Renal pelvis (tissue), 12 donors: ENCODE measurements at places on chromosomes 11 and 22. TPM values are rescaled to one million over a fixed set of nuclear protein-coding genes. Genes with fewer than 3 reads are reported as not detected.

Gene UPK3A
- polyA plus RNA-seq = 2.0 TPM

Gene GAS2
- 11.1 TPM for polyA plus RNA-seq

Gene ABCC8
- 2.5 TPM for polyA plus RNA-seq

Gene BTBD18
- 0.48 TPM for polyA plus RNA-seq

Gene OR6X1
- not detected for polyA plus RNA-seq

Gene SLC22A6
- polyA plus RNA-seq = 38.1 TPM

Gene TBC1D22A
- polyA plus RNA-seq = 19.1 TPM

Gene APOL3
- 13.1 TPM for polyA plus RNA-seq

Gene RNF215
- 24.2 TPM for polyA plus RNA-seq

Gene LAYN
- 6.4 TPM for polyA plus RNA-seq

DNA sequence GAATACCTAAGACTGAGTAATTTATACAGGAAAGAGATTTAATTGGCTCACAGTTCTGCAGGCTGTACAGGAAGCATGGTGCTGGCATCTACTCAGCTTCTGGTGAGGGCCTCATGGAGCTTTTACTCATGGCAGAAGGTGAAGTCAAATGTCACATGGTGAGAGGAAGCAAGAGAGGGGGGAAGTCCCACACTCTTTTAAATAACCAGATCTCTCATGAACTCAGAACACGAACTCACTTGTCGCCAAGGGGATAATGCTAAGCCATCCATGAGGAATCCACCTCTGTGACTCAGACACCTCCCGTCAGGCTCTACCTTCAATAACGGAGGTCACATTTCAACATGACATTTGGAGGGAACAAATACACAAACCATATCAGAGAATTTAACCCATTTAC, 42.2 kb downstream of the BIRC2 start:
- no peak for DNase-seq

GRCh38 chr11:120928627-120929026, 95.3 kb upstream of the TBCEL start:
- no peak for DNase-seq

GRCh38 chr11:8913961-8914660, 3.1 kb downstream of the AKIP1 start:
- no peak for DNase-seq

DNA sequence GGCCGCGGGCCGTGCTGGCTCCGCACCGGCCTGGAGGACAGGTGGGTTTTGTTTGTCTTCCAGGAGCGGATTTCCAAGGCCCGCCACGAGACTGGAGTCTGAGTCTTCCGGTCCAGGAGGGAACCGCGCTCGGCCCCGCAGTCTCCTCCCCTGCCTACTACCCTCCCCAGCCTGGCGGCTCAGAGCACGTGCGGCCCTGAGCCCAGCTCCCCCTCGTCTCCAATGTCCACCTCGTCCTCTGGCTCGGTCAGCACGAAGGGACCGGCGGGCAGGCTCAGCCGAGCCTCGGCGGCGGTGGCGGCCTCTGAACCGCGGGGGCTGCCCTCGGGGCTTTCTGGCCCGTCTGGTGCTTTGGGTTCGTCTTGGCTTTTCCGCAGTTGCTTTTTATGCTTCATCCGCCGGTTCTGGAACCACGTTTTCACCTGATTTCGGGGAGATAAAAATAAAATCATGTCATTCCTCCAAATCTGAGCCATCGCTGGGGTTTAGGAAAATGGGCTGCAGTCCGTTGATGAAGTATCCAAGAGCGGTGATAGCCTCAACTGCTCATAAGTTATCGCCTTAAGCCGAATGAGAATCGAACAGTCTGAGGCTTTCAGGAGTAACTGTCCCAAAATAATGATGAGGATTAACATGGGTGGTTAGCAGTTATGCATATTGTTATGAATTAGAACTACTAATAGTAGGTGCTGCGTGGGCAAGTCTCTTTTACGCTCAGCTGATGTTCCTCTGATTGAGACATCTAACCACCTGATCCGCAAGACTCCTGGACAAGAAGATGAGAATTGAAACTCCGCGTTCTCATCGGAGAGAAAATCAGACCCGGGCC, 4.0 kb downstream of the BSX start:
- DNase-seq = no peak

GRCh38 chr11:133945087-133945974, 11.4 kb downstream of the IGSF9B start:
- DNase-seq = no peak

- no peak for DNase-seq
Measured at GRCh38 chr11:71171576-71171975, 80.8 kb downstream of the SHANK2 start.

DNA sequence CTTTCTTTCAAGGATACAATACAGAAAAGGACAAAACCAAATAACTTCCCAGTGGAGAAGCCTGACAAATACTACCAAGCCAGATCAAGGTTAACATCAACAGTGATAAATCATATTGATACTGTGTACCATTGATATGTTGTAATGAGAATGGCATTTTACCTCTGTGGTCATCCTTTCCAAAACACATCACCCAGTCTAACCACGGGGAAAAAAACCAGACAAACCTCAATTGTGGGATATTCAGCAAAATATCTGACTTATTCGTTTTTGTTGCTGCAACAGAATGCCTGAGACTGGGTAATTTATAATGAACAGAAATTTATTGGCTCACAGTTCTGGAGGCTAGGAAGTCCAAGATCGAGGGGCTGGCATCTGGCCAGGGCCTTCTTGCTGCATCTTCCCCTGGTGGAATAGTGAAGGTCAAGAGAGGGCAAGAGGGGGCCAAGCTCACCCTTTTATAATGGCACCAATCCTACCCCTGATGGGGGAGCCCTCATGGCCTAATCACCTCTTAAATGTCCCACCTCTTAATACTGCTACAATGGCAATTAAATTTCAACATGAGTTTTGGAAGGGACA, 66.1 kb downstream of the FAM76B start:
- DNase-seq = no peak

DNA sequence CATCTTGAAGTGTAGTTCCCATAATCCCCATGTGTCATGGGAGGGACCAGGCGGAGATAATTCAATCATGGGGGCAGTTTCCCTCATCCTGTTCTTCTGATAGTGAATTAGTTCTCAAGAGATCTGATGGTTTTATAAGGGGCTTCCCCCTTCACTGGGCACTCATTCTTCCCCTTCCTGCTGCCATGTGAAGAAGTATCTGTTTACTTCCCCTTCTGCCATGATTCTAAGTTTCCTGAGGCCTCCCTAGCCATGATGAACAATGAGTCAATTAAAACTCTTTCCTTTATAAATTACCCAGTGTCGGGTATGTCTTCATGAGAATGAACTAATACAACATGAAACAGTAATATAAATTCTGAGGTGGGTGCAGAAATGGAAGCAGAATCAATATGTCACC, 12.1 kb upstream of the SPTBN2 start:
- no peak for DNase-seq

GRCh38 chr11:112537846-112538330, 277.2 kb upstream of the PLET1 start:
- no peak for DNase-seq

- DNase-seq = no peak
Measured at GRCh38 chr11:127491589-127491988, 491.0 kb upstream of the KIRREL3 start.

DNA sequence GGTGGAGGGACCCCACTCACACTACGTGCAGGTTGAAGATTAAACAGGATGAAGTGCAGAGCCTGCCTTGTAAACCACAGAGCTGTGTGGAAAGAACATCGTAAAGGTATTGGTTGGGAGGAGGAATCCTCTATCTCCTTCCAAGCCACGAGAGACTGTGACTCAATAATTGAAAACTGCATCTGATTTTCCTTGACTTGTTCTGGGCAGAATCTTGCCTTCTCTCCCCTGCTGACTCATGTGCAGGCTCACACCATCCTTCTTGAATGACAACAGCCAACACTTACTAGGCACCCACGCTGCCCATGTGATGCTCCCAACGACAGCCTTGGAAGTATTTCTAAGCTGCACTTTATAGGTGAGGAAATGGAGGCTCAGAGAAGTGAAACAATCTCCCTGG, 563.0 kb downstream of the MIAT start:
- DNase-seq = no peak

GRCh38 chr11:27949951-27950738, 157.8 kb downstream of the KIF18A start:
- no peak for DNase-seq

DNA sequence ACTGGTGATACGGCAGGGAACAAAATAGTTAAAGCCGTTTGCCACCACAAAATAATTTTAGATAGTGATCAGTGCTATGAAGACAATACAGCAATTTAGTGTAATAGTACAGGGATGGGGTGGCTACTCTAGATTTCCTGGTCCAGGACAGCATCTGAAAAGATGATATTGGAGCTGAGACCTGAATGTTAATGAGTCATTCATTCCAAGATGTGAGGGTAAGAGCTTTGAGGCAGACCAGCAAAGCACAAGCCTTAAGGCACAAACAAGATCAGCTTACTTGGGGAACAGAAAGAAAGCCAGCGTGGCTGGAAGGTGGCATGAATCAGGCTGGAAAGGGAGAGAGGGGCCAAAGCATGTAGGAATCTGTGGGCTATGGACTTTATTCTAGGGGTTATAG, 132.3 kb downstream of the TRIM44 start:
- no peak for DNase-seq

DNA sequence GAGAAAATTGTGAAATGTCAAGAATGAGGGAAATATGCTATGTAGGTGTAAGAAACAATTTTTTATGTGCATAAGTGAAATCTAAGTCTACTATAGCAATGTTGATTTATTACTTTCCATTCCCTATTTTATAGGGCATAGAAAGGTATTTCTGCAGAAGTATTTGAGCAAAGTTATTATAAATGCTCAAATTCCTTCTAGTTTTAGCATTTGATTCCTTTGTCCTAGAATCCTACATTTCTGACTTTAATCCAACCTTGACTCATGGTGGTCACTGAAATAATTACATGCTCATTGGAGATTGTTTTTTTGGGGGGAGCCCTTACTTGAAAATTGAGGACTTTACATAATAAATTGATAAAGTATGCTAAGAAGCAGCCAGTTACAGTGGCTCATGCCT, 716.6 kb upstream of the LUZP2 start:
- DNase-seq = no peak

DNA sequence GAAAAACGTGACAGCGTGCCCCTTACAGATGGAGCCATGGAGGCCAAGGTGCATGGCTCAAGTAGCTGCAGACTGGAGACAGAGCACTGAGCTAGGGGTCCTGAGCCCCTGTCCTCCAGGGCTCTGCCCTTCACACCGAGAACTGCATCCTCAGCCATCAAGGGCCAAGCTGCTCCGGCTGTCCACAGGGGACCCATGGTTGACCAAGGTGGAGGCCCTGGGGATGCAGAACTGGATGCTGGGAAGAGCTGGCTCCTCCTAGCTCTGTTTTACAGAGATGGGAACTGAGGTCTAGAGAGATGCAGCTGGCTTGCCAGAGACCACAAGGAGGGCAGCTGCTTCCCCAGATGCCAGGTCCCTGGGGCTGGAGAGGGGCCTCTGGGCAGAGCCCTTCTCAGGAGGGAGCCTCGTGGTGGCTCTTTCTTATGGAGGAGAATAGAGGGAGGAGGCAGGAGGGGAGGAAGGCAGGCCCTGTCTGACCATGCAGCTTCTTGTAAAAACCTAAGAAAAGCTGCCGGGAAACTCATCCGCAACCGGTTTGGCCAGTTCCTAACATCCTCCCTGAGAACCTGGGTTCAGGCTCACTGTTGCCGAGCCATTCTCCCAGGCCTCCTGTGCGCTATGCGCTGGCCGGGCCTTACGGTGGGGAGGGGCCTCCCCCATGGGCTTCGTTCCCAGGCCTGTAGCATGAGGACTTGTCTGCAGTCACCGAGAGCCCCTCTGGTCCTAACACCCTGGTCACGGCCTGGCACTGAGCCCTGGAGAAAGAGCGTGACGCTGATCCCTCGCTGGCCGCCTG, 80.6 kb downstream of the WNT7B start:
- DNase-seq = no peak

GRCh38 chr22:47205554-47205953, 443.1 kb downstream of the TBC1D22A start:
- no peak for DNase-seq

GRCh38 chr11:46413760-46414465, 22.3 kb upstream of the CHRM4 start:
- DNase-seq = no peak

DNA sequence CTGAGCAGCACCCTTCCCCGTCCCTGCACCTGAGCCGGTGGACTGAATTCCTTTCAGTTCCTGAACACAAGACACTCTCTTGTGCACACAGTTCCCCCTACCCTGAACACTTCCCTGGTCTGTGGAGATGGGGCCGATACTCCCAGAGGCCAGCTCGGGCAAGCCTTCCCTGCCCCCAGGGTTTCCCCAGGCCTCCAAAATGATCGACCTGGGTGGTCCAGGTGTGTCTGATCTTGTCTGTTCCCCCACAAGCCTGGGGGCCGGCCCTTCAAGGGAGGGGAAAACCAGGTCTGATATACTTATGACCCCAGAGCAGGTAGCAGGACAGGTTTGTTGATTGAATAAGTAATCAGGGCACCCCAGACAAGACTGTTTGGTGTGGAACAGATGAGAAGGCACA, 40.7 kb upstream of the KLHL35 start:
- no peak for DNase-seq

GRCh38 chr11:20125927-20126326, 34.3 kb downstream of the DBX1 start:
- no peak for DNase-seq

GRCh38 chr11:111602865-111603610, 789 bp downstream of the SIK2 start:
- DNase-seq = peak; percentile 37

GRCh38 chr11:131870305-131870704, 499.9 kb downstream of the NTM start:
- no peak for DNase-seq

DNA sequence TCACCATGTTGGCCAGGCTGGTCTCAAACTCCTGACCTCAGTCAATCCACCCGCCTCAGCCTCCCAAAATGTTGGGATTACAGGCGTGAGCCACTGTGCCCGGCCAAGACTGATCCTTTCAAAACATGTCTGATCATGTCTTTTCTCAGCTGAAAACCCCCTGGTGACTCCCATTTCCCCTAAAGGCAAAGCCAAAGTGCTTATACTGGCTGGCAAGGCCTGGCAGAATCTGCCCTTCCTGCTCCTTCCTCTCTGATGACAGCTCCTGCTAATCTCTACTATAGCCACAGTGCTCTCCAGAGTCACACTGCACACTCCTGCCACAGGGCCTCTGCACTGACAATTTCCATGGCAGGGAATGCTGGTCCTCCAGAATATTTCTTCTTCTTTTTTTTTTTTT, 2.6 kb upstream of the MCHR1 start:
- DNase-seq = no peak

- no peak for DNase-seq
Measured at GRCh38 chr11:131832079-131832478, 461.7 kb downstream of the NTM start.

DNA sequence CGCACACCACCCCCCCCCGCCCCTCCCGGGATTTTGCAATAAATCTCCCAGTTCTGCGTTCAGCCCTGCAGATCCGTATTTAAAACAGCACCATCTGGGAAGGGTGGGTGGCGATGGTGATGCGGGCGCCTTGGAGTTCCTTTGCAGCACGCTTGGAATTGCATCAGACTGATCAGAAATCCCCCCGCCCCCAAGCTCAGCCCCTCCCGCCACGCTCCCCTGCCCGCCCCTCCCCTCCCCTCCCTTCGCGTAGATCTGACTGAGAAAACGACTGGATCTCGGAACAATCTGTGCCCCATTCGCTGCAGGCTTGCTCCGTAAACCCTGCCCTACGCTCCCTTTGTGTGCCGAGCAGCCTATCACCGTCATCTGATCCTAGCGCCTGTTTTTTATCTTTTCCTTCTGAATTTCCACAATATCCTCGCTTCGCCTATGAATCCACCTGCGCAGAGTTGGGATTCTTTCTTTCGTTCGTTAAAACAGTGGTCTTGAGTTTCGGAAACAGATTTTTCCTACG, 18.1 kb upstream of the BDNF start:
- DNase-seq = no peak
